ENCODE measurements at places on chromosomes 3 and 15.

GRCh38 chr15:52717924-52718323 is 38.7 kb upstream of the ATOSA start:
- DNase-seq: no peak

GRCh38 chr3:161153480-161153879 is 48.3 kb upstream of the B3GALNT1 start:
- DNase-seq: no peak

- no peak for DNase-seq
Observed at GRCh38 chr3:145448436-145448835, 712.5 kb downstream of the PLOD2 start.

GRCh38 chr3:12759693-12760565 is 870 bp upstream of the TMEM40 start:
- DNase-seq: no peak

DNA sequence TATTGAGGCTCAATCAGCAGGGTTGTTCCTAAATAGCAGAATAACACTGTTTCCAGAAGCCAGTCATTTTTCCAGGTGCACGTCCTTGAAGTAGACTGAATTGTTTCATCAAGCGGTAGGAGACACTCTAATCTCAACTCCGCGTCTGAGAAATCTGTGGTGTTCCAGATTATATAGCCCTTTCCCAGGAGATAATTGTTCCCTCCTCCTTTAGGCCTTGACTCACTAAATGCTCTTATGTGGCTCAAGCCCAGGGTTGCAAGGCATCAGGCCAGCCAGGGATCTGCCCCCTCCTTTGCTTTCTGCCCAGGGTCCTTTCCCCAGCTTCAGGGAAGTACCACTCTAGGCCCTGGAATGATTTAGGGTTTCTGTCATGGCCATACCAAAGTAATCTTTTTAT is 5.7 kb upstream of the HLTF start:
- no peak for DNase-seq

DNA sequence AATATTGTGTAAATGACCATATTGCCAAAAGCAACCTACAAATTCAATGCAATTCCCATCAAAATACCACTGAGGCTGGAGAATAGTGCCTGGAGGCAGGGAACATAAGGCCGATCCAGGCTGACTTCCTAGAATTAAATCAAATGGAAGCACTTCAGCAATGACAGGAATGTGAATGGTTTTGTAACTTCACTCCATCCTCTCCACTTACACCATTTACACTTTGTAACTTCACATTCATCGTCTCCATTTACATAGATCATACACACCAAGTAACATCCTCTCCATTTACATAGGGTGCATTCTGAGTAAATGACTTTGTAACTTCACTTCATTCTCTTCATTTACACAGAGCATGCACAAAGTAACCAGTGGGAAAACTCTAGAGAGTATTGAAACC is 11.6 kb downstream of the STRIT1 start:
- DNase-seq: peak; percentile 24

- no peak for DNase-seq
Observed at GRCh38 chr3:4406746-4407568, 60.1 kb downstream of the SUMF1 start.

- DNase-seq: peak; percentile 21
Observed at GRCh38 chr3:21729888-21730459, 21.0 kb downstream of the ZNF385D start.

- DNase-seq: no peak
Observed at GRCh38 chr15:44069489-44069888, 125.6 kb downstream of the FRMD5 start.

DNA sequence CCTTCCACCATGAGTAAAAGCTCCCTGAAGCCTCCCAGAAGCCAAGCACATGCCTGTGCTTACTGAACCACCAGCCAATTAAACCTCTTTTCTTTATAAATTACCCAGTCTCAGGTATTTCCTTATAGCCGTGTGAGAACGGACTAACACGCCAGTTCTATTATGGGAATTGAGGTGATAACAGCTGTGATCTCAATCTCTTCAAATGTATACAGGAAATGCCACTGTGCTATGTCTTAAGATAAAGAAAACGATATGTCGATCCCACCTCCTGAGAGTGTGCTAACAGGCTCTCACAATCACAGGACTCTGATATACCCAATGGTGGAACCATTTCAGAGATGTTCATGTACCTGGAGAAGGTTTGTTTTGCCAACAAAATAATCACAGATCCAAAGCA is 26.2 kb downstream of the CHSY1 start:
- DNase-seq: no peak

GRCh38 chr3:56453011-56453410 is 15.3 kb downstream of the ERC2 start:
- DNase-seq: peak; percentile 14

GRCh38 chr15:64222573-64223366 is 59.9 kb upstream of the PPIB start:
- no peak for DNase-seq

- DNase-seq: no peak
Observed at GRCh38 chr15:59155431-59155830, 50.5 kb downstream of the CCNB2 start.

- no peak for DNase-seq
Observed at GRCh38 chr3:39593341-39593740, 125.9 kb downstream of the MOBP start.

GRCh38 chr3:160768031-160768430 is 12.0 kb downstream of the PPM1L start:
- no peak for DNase-seq

GRCh38 chr3:87072446-87072845 is 81.5 kb upstream of the VGLL3 start:
- DNase-seq: no peak

DNA sequence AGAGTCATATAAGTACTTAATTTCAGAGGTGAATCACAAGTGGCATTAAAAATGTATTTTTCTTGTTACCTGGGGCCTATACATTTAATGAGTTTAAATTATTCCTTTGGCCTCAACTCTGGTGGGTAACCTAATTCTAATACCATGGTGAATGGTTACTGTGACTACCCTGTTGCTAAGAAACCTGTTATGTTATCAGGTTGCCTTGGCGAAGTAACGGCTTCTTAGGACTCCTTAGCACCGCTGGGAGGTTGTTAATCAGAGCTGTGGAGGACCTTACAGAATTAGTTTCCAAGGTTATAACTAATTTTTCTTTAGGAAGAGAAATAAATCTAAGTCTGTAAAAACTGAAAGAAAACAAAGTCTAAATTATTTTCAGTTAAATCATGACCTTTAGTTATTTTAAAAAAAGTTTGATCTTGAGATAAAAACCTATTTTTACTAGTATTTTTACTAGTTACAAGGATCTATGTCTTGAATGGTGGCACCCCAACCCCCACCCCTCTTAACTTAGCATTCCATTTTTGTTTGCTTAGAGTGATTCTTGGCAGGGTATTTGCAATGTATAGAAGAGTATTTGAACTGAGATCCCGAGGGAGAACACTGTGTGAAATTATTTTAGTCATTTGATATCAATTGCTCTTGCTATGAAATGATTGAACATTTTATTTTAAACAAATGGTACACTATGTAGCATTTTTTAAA is 155.5 kb downstream of the FNDC3B start:
- DNase-seq: peak; percentile 49

DNA sequence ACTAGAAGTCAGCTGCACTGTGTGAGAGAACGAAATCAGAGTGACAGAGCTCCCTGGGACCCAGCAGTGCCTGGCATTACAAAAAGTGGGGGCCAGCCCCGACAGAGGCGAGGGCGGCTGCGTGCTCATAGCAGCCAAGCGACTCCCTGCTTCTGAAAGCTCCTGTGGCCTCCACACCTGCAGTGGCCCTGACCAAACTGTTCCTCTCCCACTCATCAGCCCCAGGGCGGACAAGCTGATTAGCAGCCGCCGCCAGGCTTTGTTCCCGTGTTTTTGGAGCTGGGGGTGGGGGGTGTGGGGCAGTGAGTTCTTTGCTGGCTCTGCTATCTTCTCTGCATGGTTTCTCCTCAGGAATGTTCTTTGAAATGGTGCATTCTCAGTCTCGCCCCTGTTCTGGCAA is 58.1 kb downstream of the DGKG start:
- no peak for DNase-seq

DNA sequence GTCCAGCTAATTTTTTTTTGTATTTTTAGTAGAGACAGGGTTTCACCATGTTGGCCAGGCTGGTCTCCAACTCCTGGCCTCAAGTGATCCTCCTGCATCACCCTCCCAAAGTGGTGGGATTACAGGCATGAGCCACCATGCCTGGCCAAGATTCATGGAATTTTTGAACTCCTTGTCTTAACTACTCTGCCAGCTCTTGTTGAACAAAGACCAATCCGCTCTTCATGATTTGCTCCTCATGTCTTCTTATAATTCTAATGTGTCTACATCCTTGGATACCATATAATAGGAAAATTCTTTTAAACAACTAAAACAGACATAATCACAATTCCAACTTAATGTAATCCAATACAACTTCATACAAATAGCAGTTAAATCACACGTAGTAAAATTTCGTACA is 21.3 kb downstream of the UBA5 start:
- no peak for DNase-seq

GRCh38 chr3:167714871-167715270 is 19.8 kb downstream of the PDCD10 start:
- DNase-seq: no peak

GRCh38 chr15:67836134-67836455 is 3.8 kb downstream of the RNU6-1 start:
- no peak for DNase-seq

DNA sequence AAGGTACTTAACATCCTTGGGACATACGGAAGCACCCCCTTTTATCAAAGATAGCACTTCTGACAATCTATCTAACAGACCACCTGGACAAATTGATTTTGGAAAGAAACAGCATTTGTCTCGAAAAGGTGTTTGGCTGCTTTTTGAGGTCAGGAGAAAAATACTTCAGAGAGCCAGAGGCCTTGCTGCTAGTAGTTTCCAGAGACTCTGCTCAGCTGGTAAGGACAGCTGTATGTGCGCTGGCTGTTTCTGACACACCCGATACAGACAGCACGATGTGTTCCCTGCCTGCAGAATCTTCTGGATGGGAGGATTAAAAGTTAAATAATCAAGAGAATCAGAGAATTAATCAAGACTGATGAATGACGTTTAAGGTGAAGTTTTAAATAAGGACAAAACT is 15.6 kb upstream of the GYG1 start:
- DNase-seq: no peak

GRCh38 chr3:189298469-189299375 is 127.0 kb downstream of the TPRG1 start:
- DNase-seq: no peak

GRCh38 chr3:100775226-100775625 is 65.9 kb downstream of the TFG start:
- DNase-seq: no peak

DNA sequence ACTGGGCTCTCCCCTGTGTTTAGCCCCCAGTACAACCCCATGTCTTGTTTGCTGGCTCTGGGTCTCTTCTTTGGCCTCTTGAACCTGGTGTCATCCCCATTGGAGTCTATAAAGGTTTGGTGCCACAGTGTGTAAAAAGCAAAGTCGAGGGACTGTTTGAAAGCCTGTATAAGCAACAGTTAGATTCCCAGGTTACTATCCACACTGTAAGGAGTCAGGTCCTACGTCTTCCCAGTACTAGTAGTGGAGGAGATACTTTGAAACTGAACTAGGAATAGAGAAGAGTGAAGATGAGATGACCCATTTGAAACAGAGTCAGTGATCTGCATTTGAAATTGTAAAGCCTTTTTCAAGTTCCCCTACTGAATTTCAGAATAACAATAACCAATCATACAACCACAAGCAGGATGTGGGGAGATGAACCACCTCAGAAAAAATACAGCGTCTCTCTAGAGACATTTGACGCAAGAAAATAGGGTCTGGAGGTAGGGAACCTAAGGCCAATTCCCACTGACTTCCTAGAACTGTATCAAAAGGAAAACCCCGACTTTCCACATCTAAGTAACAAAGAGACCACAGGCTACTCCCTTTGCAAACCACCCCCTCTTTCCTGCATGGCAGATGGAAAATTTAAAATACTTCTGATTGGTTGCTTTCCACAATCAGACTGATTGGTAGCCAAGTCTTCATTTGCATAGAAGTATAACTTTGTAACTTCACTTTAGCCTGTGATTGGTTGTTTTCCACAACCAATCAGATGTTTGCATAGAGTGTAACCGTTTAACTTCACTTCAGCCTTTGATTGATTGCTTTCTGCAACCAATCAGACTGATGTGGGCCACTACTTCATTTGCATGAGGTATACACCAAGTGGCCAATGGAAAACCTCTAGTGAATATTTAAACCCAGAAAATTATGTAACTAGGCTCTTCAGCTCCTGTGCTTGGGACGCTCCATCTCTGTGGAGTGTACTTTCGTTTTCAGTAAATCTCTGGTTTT is 49.9 kb upstream of the NEDD4 start:
- DNase-seq: peak; percentile 65

DNA sequence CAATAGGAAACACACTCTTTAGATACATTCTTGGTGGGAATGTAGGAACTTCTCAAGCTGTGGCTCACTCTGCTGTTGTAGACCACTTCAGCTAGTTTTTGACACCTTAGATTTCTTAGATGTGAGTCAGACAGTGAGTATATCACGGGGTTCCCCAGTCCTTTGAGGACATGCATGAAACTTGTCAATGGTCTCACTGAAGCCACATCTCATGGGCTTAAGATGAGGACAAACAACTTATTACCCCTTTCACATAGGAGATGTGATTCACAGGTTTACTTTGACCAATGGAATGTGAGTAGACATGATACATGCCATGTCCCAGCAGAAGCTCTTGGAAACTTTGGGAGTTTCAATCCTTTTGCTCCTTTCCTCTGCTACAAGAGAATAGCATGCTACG is 325.5 kb downstream of the CHST2 start:
- DNase-seq: peak; percentile 25

DNA sequence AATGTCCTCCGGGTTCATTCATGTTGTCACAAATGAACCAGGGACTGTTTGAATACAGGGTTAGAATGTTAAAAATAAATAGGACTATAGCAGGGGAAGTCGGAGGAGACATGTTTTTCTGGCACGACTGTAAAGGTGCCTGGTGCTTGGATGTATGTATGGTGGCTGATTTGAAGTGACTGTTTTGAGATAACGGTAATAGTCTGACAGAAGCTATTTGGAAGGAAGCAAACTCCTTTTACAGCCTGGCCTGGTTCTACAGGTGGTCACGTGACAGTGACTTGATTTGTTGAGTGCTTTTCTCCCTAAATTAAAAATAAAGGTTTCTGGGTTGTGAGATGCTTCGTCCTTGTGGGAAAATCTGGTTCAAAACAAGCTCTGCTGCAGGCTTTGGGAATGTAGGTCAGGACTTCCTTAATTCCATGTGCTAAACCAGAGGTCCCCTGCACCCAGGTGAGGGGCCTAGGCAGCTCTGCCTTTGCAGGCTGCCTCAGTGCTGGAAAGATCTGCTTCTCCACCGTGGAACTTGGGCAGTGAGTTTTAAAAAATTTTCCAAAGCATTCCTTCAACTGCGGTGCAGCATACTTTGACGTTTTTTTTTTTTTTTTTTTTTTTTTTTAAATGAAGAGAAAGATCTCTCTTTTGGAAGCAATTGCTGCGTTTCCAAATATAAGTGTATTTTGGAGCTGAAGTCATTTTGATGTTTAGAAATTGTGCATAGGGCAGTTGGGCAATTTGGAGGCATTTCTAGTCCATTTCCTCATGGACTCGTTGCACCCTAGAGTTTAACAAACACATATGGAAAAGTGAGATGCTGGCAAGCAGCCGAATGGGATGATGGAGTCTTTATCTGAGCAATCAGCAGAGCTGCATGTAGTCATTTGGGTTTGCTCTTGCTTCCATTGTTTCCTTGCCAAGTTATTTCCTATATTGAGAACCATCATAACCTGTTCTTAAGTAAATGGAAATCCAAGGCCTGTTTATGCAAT is 30.9 kb downstream of the ITPR1 start:
- peak; percentile 70 for DNase-seq

- DNase-seq: peak; percentile 22
Observed at GRCh38 chr15:45091161-45091560, 22.8 kb downstream of the DUOX2 start.

- DNase-seq: no peak
Observed at GRCh38 chr15:49693498-49693897, 72.7 kb downstream of the DTWD1 start.

Data from RPMI7951 (cell line).